ENCODE measurements at places on chromosomes 7 and 10.

DNA sequence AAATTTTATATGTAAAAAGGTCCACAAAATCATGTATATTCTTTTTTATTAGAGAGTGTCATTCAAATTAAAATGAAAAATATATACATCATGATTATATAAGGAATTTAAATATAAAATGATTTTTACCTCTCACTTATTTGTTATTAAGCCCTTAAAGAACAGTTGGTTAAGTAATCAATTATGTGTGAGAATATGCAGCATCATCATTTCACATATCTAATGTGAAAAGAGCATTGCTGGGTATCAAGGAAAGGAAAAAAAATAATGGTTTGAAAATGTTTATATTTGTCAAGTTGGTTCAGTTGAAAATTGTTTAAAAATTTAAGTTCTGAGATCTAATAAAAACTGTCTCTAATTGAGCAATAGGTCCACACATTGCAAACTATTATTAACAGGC is 363.6 kb upstream of the GRM3 start:
- DNase-seq = no peak

DNA sequence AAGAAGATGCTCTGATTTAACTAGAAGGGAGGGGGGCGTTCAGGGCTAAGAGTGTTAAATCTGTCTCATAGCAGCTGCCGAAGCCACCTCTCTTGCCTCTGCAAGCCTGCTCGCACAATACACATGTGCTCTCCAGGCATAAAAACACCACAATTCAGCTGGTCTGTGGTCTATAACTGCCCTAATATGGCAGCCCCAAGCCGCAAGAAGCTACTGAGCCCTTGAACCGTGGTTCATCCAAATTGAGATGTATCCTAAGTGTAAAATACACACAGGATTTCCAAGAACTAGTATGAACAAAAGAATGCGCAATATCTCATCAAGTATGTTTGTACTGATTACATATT is 70.8 kb upstream of the FGFR2 start:
- no peak for DNase-seq

- no peak for DNase-seq
These were observed 79.7 kb upstream of the NOBOX start for GRCh38 chr7:144483189-144483588.

- DNase-seq = no peak
These were observed 260.2 kb upstream of the BMPER start for GRCh38 chr7:33645104-33645503.

DNA sequence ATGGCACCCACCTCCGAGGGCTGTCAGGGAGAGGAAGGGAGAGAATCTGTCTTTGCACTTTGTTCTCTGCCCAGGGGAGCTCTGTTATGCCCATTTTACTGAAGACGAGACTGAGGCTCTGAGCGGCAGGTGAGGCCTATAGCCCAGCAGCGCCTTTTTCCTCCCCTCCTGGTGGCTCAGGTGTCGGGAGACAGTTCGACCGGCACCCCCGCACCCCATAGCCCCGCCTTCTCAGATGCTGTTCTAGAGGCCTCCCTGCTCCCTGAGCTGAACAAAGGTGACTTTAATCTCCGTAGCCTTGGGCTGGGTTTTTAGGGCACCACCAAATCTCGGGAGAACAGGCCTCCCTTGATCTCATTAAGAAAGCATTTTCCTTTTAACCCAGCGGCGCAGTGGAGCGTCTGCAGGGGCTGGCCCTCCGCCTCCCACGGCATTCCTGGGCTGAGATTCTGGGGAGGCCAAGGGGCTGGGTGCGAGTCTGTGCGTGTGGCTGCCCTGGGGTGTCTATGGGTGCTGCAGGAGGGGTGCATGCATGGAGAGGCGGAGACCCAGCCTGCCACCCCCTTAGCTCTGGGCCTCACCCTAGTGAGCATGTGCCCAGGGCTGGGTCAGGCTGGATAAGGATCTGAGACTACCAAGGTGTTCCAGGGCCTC is 3.3 kb downstream of the LFNG start:
- no peak for DNase-seq

DNA sequence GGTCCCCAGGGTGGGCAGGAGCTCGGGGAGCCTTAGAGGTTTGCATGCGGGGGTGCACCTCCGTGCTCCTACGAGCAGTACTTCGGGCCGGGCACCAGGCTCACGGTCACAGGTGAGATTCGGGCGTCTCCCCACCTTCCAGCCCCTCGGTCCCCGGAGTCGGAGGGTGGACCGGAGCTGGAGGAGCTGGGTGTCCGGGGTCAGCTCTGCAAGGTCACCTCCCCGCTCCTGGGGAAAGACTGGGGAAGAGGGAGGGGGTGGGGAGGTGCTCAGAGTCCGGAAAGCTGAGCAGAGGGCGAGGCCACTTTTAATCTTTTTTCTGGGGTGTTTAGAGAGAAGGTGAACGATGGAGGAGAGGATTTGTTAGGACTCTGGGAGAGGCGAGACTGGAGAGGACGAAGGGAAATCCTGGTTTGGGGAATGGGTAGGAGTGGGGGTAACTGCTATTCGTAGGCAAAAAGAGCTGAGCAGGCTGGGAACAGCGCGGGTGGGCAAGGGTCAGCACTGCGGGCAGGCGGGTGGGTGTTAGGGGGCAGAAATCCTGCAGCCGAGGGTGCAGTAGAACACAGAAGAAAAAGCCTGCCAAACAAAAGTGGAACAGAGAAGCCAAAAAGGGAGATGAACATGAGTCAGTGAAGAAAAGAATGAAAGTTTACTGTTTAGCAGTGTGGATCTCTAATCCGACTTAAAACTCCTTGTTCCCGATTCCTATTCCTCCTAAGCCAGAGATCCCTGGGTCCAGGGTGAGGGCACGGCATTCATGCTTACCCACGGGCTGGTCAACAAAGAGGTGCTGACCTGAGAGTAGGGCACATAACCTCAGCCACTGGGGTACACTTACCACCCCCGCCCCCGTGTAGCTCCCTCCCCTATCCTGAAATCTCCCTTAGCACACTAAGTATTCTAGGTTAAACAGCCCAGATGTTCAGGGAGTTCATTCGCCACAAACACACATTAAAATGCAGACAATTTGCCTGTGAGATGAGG is 26.9 kb downstream of the PRSS2 start:
- no peak for DNase-seq

GRCh38 chr10:75984067-75984466 is 552.6 kb downstream of the LRMDA start:
- DNase-seq = no peak

- DNase-seq = no peak
These were observed 3.7 kb downstream of the SLC16A9 start for GRCh38 chr10:59705931-59706330.
